ENCODE measurements at places on chromosomes 13 and 19. TPM values are rescaled to one million over a fixed set of nuclear protein-coding genes. Genes with fewer than 3 reads are reported as not detected.

- no peaks in the 10 kb centered on the region for H3K36me3 ChIP-seq
- peaks cover 44% of the 10 kb centered on the region for H3K27me3 ChIP-seq
- H3K4me1 ChIP-seq, result peaks cover 7% of the 10 kb centered on the region
Measured at GRCh38 chr19:39080431-39080830, 3.7 kb upstream of the ACP7 start.

The LENG1 gene
- 7.5 TPM for total RNA-seq

The RNF225 gene
- total RNA-seq, result 1.0 TPM

The WASF3 gene
- total RNA-seq, result 40.2 TPM

The CRTC1 gene
- total RNA-seq, result 20.2 TPM

The OR7C1 gene
- not detected for total RNA-seq

The CYP2A6 gene
- not detected for total RNA-seq

DNA sequence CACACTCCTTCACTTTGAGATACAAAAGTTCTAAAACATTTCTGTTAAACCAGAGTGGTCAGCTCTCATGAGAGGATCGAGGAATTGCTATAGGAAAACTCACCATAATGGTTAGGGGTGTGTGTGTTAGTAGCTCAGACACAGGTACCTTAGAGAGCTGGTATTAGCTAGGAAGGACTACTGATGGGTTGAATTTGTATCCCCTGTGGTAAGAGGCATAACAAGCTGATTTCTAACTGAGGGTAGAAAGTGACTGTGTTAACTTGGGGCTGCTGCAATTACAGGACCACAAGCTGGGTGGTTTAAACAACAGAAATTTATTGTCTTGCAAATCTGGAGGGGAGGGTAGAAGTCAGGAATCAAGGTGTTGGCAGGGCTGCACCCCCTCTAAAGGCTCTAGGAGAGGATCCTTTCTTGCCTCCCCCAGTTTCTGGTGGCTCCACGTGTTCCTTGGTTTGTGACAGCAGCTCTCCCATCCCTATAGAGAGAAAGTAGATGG is 17.4 kb downstream of the LEUTX start:
- H3K4me3 ChIP-seq, result no peak overlapping the region
- no peak overlapping the region for H3K27ac ChIP-seq
- H3K4me1 ChIP-seq, result peaks cover 4% of the 10 kb centered on the region
- peaks cover 23% of the 10 kb centered on the region for H3K27me3 ChIP-seq
- H3K36me3 ChIP-seq, result no peaks in the 10 kb centered on the region
- DNase-seq, result no peak

DNA sequence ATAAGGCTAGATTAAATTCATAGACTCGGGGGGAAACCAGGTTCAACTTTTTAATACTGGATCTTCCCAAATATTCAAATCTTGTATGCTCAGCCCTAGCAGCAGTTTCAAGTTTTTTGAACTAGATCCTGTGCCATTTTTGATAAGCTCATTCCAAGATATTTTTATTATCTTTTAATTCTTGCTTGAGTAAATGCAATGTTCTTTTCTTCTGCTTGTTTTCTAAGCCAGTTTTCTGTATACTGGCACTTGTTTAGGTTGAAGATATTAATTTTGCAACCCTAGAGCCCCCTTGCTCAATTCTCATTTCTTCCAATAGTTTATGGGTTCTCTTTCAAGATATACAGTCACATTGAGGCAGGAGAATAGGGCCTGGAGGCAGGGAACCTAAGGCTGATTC is 13.1 kb upstream of the PNMA8C start:
- H3K4me3 ChIP-seq, result no peak overlapping the region
- H3K36me3 ChIP-seq, result no peaks in the 10 kb centered on the region
- no peaks in the 10 kb centered on the region for H3K4me1 ChIP-seq
- H3K27ac ChIP-seq, result no peak overlapping the region

The MYPOP gene
- 8.0 TPM for total RNA-seq

DNA sequence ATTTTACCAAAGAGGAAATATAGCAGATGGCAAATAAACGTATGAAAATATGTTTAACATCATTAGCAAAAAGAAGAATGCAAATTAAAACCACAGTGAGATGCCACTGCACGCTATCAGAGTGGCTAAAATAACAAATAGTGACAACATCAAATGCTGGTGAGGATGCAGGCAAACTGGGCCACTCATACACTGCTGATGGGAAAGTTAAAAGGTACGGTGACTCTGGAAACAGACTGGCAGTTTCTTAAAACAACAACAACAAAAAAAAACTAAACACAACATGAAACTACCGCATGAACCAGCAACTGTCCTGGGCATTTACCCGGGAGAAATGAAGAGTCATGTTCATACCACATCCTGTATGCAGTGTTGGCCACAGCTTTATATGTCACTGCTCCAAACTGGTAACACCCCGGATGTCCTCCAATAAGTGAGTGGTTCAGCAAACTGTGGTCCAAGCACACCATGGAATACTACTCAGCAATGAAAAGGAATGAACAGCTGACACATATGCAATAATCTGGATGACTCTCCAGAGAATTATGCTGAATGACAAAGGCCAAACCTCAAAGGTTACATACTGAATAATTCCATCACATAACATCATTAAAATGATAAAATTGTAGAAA is 22.3 kb downstream of the EPS15L1 start:
- DNase-seq, result no peak
- H3K36me3 ChIP-seq, result no peaks in the 10 kb centered on the region
- H3K27me3 ChIP-seq, result no peaks in the 10 kb centered on the region
- no peak overlapping the region for H3K4me3 ChIP-seq

DNA sequence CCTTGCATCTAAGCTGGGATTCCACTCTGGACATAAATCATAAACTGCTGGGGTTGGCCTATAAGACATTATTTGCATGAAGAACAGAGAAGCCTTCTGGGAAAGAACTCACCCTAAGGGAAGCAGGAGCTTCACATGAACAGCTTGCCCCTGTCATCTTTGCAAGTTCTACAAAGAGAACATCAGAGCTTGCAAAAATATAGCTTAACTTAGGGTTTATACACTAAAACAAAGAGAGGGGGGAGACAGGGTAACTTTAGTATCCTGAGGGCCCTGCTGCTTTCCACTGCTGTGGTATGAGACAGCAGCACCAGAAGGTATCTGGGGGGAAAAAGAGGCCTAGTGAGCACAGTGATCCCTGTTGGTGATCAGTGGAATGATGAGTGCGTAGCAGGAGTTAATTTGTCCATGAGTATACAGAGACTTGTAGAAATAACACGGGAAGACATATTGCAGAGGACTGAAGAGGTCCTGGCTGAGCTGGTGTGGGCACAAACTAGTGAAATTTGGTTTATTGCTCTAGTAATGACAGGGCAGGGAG is 116.1 kb upstream of the TSC22D1 start:
- no peaks in the 10 kb centered on the region for H3K27me3 ChIP-seq
- no peak overlapping the region for H3K4me3 ChIP-seq
- DNase-seq, result no peak
- H3K4me1 ChIP-seq, result no peaks in the 10 kb centered on the region

The KCNN4 gene
- 7.7 TPM for total RNA-seq

GRCh38 chr13:21738630-21739029 is 67.8 kb downstream of the FGF9 start:
- H3K4me1 ChIP-seq, result peaks cover 17% of the 10 kb centered on the region
- no peak for DNase-seq
- no peak overlapping the region for H3K4me3 ChIP-seq
- H3K27ac ChIP-seq, result no peak overlapping the region
- peaks cover 11% of the 10 kb centered on the region for H3K27me3 ChIP-seq
- no peaks in the 10 kb centered on the region for H3K36me3 ChIP-seq

DNA sequence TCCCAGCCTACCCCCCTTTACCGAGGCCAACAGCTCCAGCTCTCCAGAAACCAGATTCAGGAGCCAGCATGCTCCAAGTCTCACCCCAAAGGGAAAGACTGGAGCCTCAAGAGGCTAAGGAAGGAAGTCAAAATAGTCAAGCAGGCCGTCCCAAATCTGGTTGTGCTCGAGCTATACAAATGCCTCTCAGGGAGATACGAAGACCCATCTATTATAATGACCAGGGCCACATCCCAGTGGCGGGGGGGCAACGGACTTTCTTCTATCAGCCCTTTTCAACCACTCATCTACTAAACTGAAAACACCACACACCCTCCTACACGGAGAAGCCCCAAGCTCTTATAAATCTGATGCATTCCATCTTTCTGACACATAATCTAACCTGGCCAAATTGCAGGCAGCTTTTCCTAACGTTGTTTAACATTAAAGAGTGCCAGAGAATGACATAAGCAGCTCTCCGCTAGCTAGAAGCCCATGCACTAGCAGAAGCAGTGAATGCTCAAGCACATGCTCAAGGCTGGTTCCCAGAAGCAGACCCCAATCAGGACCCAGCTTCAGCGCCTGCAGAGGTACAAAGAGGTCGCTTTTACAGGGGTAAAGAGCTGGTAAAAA is 104.6 kb upstream of the ZNF98 start:
- H3K4me1 ChIP-seq, result no peaks in the 10 kb centered on the region
- H3K27ac ChIP-seq, result no peak overlapping the region
- no peaks in the 10 kb centered on the region for H3K27me3 ChIP-seq
- H3K36me3 ChIP-seq, result no peaks in the 10 kb centered on the region
- DNase-seq, result no peak
- no peak overlapping the region for H3K4me3 ChIP-seq

The CEACAM8 gene
- not detected for total RNA-seq

The GPATCH1 gene
- 12.6 TPM for total RNA-seq

DNA sequence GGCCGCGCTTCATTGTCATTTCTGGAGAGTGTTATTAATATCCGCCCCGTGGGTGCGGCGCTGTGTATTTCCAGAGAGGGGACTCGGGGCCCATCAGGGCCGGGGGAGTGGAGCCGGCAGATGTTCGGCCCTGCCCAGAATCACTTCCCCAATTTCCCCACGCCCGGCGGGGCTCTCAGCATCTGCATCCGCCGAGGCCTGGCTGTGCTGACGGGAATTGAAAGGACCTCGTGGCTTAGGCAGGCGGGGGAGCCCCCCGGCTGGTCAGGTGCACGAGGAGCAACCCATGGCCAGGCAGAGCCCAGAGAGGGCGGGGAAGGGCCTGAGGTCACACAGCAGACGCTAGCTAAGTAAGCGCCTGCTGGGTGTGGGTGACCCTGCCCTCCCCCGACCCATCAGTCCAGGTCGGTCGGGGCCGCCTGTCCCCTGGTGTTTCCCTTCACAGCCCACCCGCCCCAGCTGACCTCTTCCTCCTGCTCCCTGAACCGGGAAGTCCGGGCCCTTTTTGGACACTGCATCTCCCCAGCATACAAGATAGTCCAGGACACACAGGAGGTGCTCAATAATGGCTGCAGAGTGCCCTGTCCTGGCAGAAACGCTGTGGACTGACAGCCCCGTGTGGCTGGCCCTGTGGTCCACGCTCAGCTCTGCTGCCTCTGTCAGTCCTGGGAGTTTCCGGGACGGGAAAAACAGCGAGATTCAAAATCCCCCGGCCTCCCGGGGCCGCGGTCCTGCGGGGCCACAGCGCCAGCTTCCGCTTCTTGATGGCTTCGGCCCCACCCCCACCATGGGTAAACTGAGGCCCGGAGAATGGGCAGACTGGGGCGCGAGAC is 22.1 kb downstream of the ARID3A start:
- no peak overlapping the region for H3K4me3 ChIP-seq
- H3K27me3 ChIP-seq, result no peaks in the 10 kb centered on the region
- peak; percentile 69 for DNase-seq
- no peaks in the 10 kb centered on the region for H3K4me1 ChIP-seq
- H3K27ac ChIP-seq, result no peak overlapping the region
- H3K36me3 ChIP-seq, result no peaks in the 10 kb centered on the region

GRCh38 chr13:51066091-51066831 is 44.8 kb downstream of the C13orf42 start:
- H3K27me3 ChIP-seq, result peaks cover 8% of the 10 kb centered on the region
- H3K4me3 ChIP-seq, result no peak overlapping the region
- no peak for DNase-seq
- no peaks in the 10 kb centered on the region for H3K36me3 ChIP-seq
- peaks cover 14% of the 10 kb centered on the region for H3K4me1 ChIP-seq

DNA sequence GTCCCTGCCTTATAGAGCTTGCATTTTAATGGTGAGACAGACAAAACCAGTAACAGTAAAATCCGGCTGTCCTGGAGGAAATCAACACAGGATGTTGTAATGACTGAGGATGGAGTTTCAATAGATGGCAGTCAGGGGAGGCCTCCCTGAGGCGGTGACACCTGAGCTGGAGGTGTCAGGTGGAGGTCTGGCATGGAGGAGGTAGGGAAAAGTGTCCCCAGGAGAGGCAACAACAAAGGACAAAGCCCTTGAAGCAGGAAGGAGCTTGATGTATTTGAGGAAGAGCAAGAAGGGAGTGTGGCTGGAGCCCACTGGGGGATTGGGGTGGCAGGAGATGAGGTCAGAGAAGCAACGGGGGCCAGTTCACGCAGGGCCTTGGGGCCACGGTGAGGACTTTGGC is 7.8 kb downstream of the GRIN2D start:
- H3K27ac ChIP-seq, result no peak overlapping the region
- no peak for DNase-seq
- H3K27me3 ChIP-seq, result peaks cover 26% of the 10 kb centered on the region
- peaks cover 4% of the 10 kb centered on the region for H3K36me3 ChIP-seq
- no peak overlapping the region for H3K4me3 ChIP-seq

DNA sequence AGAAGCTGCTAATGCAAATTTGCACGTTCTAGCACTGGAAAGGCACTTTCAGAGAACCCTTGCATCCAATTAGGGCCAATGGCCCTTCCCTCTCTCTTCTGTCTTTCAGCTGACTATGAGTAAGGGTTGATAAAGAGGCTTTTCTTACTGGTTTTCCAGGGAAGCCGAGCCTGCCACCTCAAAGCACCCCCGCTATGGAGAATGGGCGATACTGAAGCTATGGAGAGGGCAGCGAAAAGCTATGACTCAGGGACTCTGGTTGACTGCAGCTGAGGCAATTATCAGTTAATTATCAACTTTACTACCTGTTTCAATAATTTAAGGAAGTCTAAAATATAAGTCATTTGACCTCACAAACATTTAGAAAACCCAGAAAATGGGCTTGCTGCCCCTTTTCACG is 115.8 kb downstream of the TRPC4 start:
- no peaks in the 10 kb centered on the region for H3K27me3 ChIP-seq
- no peak for DNase-seq
- no peaks in the 10 kb centered on the region for H3K36me3 ChIP-seq
- no peak overlapping the region for H3K4me3 ChIP-seq

DNA sequence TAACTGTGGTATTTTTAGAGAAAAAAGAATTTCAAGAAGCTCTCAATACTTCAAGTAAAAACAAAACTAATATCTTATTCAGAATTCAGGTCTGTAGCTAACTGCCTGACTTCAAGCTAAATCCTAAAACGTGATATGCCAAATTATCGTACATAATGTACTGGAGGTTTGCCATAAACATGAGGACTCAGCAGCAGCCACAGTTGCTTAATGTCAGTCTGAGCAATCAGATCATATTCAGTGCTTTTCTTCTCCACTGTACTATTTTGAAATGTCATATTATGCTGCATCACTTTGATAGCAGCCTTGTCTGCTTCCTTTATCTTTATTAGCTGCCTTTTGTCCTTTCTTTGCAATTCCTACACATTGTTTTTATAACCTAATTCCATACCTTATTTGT is 265.1 kb upstream of the EDNRB start:
- H3K27ac ChIP-seq, result no peak overlapping the region
- no peaks in the 10 kb centered on the region for H3K36me3 ChIP-seq
- DNase-seq, result no peak
- no peaks in the 10 kb centered on the region for H3K27me3 ChIP-seq
- H3K4me1 ChIP-seq, result no peaks in the 10 kb centered on the region
- H3K4me3 ChIP-seq, result no peak overlapping the region

GRCh38 chr19:51983361-51983760 is 3.3 kb downstream of the ZNF350 start:
- no peak overlapping the region for H3K4me3 ChIP-seq
- peaks cover 37% of the 10 kb centered on the region for H3K36me3 ChIP-seq
- DNase-seq, result no peak
- no peak overlapping the region for H3K27ac ChIP-seq

- H3K4me1 ChIP-seq, result peaks cover 54% of the 10 kb centered on the region
- no peak overlapping the region for H3K4me3 ChIP-seq
- H3K36me3 ChIP-seq, result no peaks in the 10 kb centered on the region
Measured at GRCh38 chr19:45103156-45103507, 10.2 kb downstream of the PPP1R37 start.

The OR7A5 gene
- not detected for total RNA-seq

The CRX gene
- not detected for total RNA-seq

The APOC4 gene
- not detected for total RNA-seq

Measured in type B pancreatic cell (in vitro differentiated cells).